Stimulated activated CD8-positive, alpha-beta memory T cell treated with anti-CD3 and anti-CD28 coated beads, Interleukin-7, amount 100 ng/mL, for 24 hours (primary cell): ENCODE measurements at places on chromosomes 2 and 18.

DNA sequence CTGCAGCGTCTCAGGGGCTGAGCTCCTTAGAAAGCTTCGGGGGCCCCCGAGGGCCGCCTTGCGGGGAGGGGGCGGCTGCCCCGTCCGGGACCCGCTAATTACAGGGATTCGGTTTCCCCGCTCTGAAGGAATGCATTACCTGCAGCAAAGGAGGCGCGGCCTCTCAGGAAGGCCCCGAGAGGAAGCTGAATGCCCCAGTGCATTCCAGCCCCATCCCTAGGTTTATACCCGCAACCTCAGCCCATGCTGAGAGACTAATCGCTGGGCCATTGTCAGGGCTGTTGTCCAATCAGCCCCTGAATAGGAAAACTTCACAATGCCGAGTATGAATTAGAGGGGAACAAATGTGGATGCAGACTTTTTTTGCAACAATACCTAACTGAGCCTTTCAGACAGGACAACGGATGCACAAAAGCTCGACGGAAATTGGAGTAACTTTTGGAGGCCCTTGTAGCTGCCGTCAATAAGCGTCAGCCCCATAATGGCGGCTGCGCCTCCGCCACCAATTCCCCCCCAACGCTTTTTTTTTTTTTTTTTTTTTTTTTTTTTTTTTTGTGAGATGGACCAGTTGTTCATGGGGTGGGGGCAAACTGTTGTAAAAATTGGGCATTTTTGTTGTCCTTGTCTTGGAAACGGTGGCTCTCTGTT lies 138.6 kb upstream of the SIX3 start:
- DNase-seq = no peak

- DNase-seq = no peak
Observed at GRCh38 chr2:216339456-216340279, 32.6 kb downstream of the MARCHF4 start.

DNA sequence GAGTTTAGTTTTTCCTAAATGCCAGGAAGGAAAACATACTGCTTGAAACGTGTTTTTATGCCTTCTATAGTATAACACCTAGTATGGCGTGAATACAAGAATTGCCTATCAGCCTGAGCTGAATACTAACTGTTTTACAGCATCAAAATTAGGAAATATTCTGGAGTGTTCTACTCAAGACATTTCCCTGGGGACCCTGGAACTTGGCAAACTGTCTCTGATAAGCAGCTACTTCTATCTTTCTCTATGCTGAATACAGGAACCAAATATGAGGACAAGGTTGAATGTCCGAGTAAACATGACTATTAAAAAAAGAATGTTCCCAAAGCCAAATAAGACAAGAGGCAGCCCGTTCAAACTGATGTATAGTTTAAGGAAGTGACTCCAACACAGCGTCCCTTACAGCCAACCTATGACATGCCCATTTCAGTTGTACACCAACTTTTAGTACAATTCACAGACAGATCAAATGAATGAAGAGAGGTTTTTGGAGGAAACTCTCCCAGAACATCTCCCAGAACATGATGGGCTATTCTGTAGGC lies 951.3 kb upstream of the ACVR2A start:
- no peak for DNase-seq

DNA sequence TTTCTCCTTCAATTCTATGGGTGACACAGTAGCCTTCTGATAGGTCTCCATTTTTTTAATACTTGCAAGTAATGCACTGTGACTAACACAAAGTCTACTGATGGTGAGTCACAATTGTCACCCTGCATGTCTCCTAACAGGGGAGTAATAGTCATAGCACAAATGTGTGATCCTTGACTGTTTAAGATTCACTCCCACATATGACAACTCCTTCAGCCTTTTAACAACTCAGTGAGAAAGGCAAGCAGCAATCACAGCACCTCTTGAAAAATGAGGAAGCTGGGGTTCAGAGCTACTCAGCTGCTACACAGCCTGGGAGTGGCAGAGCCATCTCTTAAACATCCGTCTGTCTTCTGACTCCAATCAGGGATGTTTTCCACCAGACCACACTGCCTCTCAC lies 63.8 kb downstream of the EHD3 start:
- no peak for DNase-seq

GRCh38 chr2:68767996-68768395 lies 33.4 kb downstream of the ARHGAP25 start:
- no peak for DNase-seq

GRCh38 chr2:30778611-30779010 lies 28.6 kb downstream of the CAPN13 start:
- no peak for DNase-seq
